ENCODE measurements at places on chromosomes 13 and 19.

- no peak for DNase-seq
Measured at GRCh38 chr19:51977346-51977745, 9.3 kb downstream of the ZNF350 start.

- no peak for DNase-seq
Measured at GRCh38 chr13:52925775-52926285, 77.4 kb upstream of the PCDH8 start.

DNA sequence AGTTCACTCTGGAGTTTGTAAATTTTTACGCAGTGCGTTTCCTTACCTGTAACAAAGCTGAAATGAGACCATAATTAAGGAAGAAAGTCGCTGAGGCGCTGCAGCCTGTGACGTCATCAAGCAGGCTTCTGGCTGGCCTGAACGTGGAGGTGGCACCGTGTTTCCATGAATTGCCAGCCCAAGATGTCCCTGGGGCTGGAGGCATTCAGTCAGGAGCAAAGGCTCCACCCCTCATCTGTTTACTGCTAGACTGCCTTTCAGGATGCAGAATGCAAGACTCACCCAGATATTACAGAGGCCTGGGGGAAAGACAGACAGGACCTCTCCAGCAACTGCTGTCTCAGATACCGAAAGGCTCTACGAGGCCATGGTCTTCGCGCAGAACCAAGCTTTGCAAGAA, 424.6 kb downstream of the TSHZ3 start:
- no peak for DNase-seq

GRCh38 chr13:78593652-78594455, 9.5 kb downstream of the POU4F1 start:
- no peak for DNase-seq

DNA sequence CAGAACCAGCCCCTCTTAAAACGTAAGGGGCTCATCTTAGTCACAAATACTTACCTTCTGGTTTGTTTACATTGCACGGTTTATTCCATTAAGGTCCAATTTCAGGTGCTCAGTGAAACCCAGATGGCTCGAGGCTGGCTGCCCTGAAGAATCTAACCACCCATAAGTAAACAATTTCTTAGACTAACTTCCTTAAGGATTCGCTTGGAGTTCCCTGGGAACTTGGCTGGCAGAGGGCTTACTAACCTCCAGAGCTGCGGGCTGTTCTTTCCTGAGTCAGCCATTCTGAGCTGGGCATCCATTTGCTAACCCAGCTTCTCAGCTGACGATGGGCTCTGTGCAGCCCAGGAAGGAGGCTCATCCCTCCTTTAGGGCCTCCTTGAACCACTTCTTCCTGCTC, 262.1 kb downstream of the FGF9 start:
- no peak for DNase-seq

- no peak for DNase-seq
Measured at GRCh38 chr13:80389073-80390038, 48.4 kb upstream of the SPRY2 start.

DNA sequence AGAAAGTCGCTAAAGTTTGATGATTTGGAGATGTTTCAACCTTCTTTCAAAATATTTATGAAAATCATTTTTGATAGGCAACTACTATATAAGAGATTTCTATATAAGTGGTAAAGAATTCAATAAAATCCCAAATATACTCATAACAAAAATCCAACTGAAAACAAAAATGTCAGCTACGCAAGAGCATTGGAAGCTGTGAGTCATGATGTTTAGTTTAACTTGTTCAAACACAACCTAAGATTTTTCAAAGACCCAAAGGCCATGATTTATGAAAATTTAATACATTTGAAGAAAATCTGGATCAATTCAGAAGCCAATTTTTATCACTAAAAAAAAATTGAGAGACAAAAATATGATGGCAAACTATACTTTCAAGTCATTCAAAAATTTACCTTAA, 226.6 kb downstream of the MZT1 start:
- no peak for DNase-seq

Measured in stimulated activated CD4-positive, alpha-beta T cell treated with anti-CD3 and anti-CD28 coated beads, Interleukin-4, amount 100 ng/mL, for 4 hours (primary cell).